ENCODE measurements at places on chromosomes 16 and 17. TPM values are rescaled to one million over a fixed set of nuclear protein-coding genes. Genes with fewer than 3 reads are reported as not detected.

- no peak for DNase-seq
Measured at GRCh38 chr16:51442141-51442870, 291.2 kb upstream of the SALL1 start.

- DNase-seq = no peak
Measured at GRCh38 chr17:29838961-29839360, 91.1 kb downstream of the SSH2 start.

DNA sequence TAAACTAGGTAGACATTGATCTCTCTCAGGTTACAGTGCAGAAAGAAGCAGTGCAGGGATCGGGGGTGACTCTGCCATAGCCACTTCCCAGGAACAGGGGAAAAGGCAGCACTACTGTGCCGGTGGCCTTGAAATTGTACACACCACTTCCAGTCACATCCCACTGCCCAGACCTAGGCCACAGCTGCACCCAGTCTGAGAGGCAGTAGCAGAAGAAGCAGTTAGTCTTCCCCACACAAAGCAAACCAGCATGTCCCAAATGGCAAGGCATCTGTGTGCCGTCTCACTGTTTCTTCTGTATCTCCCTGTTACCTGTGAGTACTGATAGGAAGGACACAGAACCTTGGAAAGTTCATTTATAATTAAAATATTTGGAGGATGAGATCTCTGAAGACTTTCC is 47.0 kb downstream of the TMC6 start:
- DNase-seq = no peak

TEKT1 gene
- total RNA-seq = not detected

CDH8 gene
- total RNA-seq = 1.7 TPM

DNA sequence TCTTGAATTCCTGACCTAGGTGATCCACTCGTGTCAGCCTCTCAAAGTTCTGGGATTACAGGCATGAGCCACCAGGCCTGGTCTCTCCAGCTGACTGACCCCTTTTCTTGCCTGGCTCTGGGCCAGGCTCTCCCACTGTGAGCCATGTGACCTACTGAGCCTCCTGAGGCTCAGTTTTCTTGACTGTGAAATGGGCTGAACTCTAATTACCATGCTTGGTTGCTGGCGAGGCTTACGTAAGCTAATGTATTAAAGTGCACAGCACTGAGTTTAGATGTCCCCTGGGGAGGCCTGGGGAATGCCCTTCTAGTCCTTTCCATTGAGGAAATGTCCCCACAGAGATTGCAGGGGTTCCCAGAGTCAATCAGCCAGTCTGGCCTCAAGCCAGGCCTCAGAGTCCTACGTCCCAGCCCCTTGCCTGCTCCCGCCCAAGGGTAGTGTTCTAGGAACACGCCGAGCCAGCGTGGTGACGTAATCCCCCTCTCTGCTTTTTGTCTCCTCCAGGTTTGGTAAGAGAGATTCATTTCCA is 45.8 kb upstream of the LGALS9 start:
- no peak for DNase-seq

B9D1 gene
- 20.2 TPM for total RNA-seq

FGF11 gene
- total RNA-seq = 0.94 TPM

GRCh38 chr17:57294629-57295501 is 38.5 kb downstream of the MSI2 start:
- DNase-seq = no peak

GRCh38 chr16:705431-706188 is at the start of gene FBXL16:
Gene FBXL16, minus strand, starts transcription at chr16:705801. Its CDS starts 8,396 bp downstream, at chr16:697405.
- DNase-seq = no peak

DNA sequence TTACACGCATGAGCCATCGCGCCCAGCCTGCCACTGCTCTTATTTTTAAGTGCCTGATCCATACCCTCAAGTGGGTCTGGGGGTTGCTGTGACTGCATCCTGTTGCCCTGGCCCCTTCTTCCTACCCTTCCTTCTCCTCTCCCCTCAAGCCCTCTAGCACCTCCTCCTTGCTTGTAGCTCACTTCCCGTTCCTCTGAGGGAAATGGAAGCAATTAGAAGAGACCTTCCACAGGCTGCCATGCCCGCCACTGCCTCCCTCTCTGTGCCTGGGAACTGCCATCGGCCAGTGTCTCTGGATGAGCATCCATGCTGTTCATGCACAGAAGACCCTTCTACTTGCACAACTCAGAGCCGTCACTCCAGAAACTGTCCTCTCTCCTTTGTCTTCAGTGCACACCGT is 10.6 kb upstream of the TFAP4 start:
- DNase-seq = no peak

- DNase-seq = peak; percentile 81
Measured at GRCh38 chr17:68290955-68291835, at the start of the genes ARSG and SLC16A6. Gene ARSG, plus strand, starts transcription at chr17:68291495. Its CDS starts 15,999 bp downstream, at chr17:68307494. Gene SLC16A6, minus strand, starts transcription at chr17:68291127. Its CDS starts 12,807 bp downstream, at chr17:68278320.

GRCh38 chr16:22353933-22354541 is 20.4 kb downstream of the CDR2 start:
- no peak for DNase-seq

- no peak for DNase-seq
Measured at GRCh38 chr17:27657620-27658019, 26.6 kb downstream of the LGALS9 start.
